ENCODE measurements at places on chromosomes 7 and 10.

GRCh38 chr7:14698239-14698638 is 204.3 kb downstream of the DGKB start:
- DNase-seq, result peak; percentile 29

DNA sequence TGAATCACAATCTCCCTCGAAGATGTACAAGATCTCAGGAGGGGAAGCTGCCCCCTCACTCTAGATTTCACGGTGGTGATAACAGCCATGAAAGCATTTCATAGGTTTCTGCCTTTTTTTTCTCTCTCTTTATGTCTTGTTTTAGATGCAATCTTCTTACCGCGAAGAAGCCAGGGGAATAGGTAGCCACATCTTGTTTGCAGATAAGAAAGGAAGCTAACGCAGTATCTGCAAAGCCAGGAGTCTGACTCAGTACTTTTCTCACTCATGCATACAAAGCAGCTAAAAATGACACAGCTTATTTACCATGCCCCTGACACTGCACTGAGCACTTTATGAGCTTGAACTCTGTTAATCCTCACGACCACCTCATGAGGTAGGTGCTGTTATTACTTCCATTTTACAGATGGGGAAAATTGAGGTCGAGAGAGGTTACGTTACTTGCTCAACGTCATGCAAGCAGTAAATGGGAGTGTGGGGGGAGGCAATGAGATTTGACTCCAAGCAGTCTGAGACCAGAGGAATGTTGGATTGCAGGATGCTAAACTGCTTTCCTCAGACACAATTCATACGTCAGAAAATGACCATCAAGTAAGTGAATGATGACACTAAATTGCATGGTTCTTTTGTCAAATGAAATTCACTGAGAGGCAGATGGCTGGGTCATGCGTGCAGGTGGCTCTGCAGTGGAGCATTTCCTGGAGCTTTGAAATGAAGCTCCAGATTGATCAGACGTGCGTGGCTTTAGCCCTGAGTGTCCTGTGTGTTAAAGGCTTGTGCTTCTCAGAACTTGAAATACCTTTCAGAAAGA is 3.3 kb downstream of the MAP3K8 start:
- peak; percentile 10 for DNase-seq

DNA sequence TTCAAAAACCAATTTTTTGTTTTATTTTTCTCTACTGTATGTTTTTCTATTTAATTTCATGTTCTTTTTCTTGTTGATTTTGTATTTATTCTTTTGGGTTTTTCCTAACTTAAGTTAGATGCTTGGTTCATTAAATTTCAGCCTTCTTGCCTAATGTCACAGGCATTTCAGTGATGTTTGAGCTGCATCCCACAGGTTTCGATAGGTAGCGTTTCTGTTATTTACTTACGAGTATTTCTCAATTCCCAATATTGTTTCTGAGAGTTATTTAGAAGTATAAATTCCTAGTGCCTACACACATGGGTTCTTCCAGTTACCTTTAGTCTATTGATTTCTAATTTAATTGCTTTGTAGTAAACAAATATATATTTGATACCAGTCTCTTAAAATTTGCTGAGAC is 18.2 kb downstream of the PROSER2 start:
- no peak for DNase-seq

DNA sequence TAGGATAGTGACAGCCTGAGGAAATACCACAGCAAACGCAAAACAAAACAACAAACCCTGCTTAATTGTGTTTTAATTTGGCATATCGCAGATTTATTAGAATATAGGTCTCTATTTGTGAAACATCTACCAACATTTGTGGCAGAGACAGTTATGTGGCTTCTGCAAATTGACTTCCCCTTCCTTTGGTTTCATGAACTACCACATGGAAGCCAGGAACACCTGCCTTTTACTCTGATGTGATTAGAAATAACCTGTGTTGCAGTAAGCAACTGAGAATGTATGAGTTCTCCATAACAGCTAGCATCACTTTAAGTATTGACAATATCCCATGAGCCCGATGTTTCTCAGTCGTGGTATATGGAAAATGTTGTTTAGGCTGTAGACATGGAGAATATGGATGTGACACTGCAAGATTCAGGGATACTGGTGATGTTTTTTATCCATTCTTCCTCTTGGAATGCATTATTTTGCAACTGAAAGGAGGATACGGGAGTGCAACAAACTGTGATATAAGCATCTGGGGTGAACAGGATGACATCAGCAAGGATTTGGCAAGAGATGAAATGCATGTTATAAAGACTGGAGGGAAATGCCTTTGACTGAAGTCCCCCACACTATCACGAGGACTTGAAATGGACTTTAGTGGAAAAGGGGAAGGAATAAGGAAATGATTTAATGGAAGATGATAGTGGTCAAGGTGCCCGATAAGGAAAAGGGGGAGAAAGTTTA is 95.9 kb downstream of the CUBN start:
- DNase-seq, result no peak

DNA sequence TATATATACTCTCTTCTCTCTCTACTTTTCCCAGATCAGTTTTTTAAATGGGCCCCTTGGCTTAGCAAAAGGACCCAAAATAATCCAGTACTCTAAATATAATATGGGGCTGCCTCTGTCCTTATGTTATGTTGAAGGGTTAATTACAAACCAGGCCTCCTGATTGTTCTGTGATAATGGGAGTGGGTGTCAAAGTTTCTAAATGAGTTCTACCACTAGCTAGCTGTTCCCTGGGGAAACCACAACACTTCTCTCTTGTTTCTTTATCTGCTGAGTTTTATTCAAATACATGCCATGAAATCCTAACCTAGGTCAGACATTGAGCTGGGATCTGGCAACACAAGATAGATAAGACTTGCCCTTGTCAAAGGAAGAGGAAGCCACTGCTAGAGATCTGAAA is 3.8 kb downstream of the HTR5A start:
- DNase-seq, result no peak

- peak; percentile 46 for DNase-seq
These were observed 123.6 kb upstream of the NOBOX start for GRCh38 chr7:144527051-144527471.

DNA sequence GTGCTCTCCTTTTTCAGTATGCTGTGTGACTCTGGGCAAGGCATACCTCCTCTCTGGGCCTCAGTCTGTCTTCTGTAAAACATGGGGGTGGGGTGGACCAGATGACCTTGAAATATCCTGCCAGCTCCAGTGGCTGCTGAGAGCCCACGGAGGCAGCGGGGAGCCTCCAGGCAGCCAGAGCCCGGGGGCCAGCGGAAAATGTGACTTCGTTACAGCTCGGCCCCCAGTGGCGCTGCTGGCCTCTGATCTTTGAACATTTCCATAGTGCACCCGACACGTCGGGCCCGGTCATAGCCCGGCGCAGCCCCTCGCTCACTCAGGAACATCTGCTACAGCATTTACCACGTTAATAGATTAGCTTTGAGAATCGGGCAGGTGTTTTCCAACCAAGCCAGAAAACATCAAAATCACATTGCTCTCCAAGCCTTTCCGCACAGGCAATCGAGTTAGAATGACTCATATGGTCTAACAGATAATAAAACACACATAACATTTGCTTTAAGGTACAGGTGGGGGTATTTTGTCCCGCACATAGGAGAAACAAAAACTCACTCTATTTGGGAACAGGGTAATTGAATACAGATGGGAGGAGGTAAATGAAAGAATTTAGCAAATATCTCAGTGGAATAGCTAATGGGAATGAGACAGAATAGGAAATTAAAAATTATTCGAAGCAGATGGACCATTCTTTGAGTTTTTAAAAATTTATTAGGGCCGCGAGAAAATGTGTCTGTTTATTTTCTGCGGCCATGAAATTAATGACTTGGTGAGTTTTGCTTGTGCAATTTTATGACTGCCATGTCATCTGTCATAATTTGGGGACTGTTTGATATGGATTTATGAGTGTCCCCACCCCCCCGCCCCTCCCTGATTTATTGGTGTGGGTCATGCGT is 26.3 kb upstream of the COMTD1 start:
- no peak for DNase-seq

DNA sequence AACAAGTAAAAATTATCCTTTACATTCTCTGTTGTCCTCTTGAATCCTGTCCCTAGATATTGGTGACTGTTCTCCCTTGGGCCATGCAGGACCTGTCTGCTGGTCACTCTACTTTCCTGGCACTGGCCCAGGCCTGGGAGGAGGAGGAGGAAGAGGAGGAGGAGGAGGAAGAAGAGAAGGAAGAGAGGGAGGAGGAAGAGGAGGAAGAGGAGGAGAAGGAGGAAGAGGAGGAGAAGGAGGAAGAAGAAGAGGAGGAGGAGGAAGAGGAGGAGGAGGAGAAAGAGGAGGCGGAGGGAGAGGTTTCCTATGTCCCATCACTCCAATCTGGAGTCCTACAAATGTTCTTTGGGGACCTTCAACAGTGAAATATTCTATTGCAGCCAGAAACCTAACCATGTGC is 97.3 kb upstream of the NAMPT start:
- no peak for DNase-seq

DNA sequence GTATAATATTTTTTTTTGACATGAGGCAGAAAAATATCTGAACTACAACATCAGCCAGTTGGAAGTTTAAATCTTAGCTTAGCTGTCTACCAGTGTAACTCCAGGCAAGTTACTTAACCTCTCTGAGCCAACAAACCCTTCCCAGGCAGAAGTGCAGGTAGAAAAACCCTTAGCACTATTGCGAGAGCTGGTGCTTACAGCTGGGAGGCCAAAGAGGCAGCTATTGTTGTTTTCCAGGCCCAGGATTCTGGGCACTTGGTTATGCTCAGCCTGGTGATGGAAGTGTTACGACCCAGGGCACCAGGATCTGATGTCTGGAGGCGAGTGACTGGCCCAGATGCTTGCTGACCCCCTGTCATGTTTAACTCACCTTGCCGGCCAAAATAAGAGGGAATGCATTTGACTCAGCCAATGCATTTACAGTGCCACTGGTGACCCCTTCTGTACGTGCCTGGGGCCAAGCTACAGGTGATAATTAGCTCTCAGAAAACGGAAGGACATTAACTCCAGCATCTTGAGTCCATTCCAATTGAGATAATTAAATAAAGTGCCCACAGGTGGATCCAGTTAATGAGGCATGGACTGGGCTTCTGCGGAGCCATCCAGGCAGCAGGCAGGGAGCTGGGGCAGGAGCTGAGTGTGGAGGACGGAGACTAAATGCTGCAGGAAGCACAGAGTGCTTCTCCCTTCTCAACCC is 126.5 kb upstream of the HABP2 start:
- peak; percentile 28 for DNase-seq

- peak; percentile 60 for DNase-seq
These were observed 401.9 kb downstream of the TNS3 start for GRCh38 chr7:47179812-47180515.

GRCh38 chr7:148191391-148192065 is 399.0 kb upstream of the C7orf33 start:
- peak; percentile 77 for DNase-seq

GRCh38 chr10:83880252-83880791 is 259.0 kb upstream of the GHITM start:
- no peak for DNase-seq

DNA sequence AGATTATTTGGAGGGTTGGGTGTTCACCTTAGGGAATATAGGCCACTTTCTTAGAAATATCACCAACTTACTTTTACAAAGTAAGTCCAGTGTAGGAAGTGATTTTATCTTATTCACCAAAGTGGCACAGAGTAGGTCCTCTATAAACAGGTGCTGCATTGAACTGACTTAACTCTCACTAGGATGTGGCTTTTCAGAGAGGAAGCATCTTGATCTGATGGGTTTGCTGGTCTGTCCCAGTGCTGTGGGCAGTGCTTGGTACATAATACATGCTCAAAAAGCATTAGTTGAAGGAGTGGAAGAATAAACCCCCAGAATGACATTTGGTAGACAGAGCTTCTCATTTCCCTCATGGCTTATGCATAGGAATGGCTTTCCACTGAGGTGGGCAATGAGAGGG is 334.7 kb downstream of the LRMDA start:
- DNase-seq, result no peak

DNA sequence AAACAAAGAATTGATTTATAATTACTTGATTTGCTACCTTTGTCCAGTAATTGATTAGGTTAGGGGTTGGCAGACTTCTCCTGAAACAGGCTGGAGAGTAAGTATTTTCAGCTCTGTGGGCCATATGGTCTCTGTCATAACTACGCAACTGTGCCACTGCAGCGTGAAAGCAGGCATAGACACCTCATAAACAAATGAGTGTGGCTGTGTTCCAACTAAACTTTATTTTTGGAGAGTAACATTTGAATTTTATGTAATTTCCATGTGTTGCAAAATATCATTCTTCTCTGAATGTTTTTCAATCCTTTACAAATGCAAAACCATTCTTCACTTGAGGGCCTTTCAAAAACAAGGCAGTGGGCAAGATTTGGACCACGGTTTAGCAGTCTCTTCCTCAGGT is 76.9 kb downstream of the GALNT17 start:
- DNase-seq, result no peak

GRCh38 chr7:158476331-158476932 is 111.2 kb downstream of the PTPRN2 start:
- no peak for DNase-seq

DNA sequence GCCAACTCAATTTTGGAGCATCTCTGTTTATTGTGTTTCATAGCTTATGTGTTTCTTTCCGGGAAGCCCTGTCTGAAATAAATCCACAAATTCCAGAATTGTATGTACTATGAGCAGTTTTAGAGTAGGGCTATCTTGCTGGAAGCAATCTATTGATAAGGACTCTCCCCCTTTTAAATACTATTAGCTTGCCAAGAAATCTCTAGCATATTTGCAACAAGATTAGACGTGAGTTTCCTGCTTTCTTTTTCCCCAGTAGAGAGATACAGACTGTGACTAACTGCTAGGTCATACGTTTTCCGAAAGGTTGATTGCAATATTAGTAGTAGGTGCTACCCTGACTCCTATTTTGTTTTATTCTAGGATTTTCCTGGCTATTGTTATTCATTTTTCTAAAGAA is 277.0 kb downstream of the MALRD1 start:
- DNase-seq, result no peak

DNA sequence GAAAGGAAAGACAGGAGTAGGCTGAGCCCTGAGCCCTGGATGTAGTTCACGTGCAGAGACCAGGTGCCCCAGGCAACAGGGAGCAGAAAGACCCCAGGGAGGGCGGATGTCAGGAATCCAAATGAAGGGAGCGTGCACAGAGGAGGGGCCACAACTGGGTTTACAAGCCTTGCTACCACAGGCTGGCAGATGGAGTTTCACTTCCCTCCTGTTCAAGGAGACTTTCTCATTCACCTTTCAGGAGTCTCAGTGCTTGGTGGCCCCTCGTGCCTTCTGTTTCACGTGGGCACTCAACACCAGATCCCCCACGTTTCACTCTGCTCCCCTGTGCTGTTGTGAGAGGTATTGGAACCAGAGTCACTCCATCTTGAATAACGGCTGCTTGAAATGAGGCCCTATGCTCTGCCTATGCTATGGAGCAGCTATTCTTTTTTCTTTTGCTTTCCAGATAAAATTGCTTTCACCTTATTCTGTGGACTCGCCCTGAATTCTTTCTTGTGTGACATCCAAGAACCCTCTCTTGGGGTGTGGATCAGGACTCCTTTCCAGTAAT is 601.4 kb upstream of the IGFBP3 start:
- DNase-seq, result no peak

All from NCI-H69 (cell line).